Upper lobe of left lung (tissue), 6 donors: ENCODE measurements at places on chromosomes 13 and 19. TPM values are rescaled to one million over a fixed set of nuclear protein-coding genes. Genes with fewer than 3 reads are reported as not detected.
A peak's percentile ranks its signal among the peaks of the same experiment; 100 is the strongest.

DNA sequence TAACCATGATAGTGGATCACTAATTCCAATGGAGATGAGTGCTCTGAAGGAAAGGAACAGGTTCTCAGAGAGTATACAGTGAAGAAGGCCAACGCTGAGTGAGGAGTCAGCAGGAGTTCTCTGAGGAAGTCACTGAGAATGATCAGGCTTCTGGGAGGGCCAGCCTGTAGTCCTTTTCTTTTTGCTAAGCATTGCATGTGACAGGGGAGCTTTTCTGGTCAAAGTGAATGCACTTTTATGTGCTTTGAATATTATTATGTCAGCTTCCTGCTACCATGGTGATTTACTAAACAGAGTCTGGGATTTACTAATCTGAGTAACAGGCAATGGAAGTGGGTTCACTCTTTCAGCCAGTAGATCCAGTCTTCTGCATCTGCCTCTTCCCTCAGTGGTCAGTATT is 81.1 kb upstream of the SERP2 start:
- DNase-seq = no peak

The ZNF575 gene
- not detected for total RNA-seq

DNA sequence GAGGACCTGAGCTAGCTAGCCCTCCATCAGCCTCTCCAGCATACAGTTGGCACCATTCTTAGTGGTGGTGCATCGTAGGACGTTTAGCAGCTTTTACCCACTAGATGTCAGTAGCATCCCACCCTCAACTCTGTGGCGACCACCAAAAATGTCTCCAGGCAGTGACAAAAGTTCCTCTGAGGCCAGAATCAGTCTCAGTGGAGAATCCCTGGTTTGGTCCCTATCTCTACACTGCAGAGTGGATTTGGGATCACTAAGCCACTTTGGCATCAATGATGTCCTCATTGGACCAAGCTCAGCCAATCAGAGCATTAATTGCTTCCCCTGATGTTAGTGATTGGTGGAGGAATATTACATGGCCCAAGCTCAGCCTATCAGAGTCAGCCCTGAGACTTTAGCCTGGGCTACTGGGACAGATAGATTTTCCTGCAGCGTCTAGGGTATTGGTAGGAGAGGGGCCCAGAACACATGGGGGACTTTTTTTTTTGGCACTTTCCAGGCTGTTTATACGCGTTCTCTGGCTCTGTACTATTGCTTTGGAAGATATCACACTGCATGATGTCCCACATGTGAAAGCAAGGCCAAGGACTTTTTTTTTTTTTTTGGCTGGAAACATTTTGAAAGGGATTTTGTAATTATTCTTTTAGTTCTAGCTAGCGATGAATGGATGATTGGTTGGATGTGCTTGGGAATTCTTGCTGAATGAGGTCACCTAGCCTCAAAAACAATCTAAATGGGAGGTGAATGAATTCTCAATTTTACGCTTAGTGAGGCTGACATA is 7.0 kb downstream of the TMEM221 start:
- DNase-seq = no peak

DNA sequence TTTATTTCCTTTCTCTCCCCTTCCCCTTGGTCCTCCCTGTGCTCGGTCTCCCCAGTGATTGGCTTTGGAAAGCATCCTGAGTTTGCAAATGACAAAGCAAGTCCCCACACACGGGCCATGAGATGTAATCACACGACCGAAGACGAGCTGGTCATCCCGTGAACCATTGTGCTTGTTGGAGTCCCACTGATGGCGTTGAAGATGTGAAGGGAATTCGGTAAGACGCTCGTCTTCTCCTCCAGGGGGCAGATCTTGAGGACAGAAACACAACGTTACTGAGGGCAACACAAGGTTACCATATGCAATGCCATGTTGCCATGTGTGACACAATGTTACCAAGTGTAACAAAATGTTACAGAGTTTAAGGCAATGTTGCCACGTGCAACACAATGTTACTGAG is 42.0 kb upstream of the SLC15A1 start:
- no peak for DNase-seq

- DNase-seq = no peak
Observed at GRCh38 chr19:19434483-19435045, 29.1 kb downstream of the GATAD2A start.

GRCh38 chr19:5967994-5968430 is 9.9 kb downstream of the RANBP3 start:
- DNase-seq = peak; percentile 74

The C19orf44 gene
- total RNA-seq = 4.3 TPM

DNA sequence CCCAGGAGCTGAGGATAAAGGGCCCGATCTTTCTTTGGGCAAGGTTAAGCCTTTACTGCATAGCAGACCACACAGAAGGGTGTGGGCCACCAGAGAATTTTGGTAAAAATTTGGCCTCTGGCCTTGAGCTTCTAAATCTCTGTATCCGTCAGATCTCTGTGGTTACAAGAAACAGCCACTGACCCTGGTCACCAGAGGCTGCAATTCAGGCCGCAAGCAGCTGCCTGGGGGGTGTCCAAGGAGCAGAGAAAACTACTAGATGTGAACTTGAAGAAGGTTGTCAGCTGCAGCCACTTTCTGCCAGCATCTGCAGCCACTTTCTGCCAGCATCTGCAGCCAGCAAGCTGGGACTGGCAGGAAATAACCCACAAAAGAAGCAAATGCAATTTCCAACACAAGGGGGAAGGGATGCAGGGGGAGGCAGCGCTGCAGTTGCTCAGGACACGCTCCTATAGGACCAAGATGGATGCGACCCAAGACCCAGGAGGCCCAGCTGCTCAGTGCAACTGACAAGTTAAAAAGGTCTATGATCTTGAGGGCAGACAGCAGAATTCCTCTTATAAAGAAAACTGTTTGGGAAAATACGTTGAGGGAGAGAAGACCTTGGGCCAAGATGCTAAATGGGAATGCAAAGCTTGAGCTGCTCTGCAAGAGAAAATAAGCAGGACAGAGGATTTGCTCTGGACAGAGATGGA is 8.4 kb upstream of the CEACAM19 start:
- DNase-seq = no peak

DNA sequence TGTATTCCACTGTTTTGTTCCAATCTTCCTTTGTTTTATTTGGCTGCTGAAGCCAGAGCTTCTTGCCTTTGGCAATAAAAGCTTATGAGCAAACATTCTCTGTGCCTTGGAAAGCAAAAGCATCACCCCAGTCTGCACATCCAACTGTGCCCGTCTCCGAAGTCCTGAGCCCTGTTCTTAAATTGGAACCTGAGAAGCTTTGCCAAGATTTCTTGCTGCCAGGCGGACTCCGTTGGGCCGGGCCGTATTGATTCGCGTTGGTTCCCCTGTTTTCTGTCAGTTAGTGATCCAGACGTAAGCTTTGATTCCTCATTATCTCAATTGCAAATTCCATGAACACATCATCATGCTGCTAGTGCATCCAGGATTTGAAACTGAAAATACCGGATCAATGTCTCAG is 793.0 kb downstream of the OLFM4 start:
- DNase-seq = no peak

DNA sequence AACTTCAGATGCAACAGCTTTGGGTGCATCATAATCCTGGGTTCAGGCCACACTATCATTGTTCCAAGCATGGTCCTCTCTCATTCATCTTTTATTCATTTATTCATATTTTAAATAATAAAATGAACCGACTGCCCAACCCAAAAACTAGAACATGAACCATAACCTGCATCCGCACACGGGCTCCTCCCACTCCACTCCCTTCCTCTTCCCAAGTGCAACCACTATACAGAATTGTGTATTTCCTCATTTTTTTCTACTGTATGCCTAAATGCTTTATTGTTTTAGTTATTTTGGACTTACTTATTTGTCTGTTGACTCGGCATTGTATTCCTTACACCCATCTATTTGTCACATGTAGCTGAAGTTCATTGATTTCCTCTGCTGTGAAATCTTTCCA is 30.7 kb upstream of the POMP start:
- no peak for DNase-seq

DNA sequence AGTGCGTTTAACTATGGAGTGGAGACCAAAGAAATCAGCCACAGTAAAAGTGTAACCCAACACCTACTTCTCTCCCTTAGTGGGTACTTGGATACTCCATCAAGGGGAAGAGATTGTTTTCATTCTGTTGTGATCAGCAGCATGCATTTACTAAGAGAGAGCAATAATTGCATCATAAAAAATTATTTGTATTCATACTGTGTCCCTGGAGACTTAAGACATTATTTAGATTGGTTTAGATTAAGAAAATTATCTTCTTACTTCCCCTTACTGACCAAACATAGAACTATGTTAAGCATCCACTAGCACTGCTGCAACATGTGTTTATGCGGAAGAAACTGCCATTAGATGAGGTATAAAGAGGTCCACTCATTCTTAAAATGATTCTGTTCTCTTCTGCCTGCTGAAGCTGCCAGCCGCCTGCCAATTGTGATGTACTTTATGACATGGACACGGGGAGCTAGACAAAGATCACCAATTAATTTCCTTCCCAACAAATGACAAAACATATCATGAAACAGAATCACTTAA is 738.5 kb downstream of the DIAPH3 start:
- no peak for DNase-seq

DNA sequence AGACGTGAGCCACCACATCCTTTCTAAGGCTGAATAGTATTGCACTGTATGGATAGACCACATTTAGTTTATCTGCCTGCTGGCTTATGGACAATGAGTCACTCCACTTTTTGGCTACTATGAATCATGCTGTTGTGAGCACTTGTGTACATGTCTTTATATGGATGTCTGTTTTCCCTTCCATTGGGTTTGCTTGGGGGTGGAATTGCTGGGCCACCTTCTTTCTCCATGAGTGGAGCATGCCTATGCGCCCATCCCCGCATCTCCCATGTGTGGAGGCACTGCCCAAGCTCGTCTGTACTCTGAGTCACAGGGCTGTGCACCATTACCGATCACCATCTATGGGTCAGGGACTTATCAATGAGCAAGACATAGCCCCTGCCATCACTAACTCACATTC is 127.2 kb upstream of the GJB6 start:
- DNase-seq = no peak

DNA sequence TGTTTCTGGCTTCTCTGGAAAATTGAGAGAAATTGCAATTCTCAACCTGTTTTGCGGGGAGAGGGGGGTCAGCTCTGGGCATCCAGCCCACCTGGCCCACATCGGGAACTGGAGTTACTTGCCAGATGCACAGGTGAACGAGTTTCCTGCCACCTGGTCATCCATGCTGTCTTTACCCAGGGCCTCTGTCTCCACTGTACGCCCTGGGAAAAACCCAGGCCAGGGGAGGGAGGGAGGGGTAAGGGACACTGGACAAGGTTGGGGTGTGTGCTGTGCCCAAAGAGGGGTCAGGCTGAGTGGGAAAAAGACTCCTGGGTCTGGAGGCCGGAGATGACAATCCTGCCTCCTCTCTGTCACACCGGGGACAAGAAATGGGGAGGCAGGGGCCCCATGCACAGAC is 307.6 kb downstream of the ZNF536 start:
- no peak for DNase-seq

The HNRNPM gene
- 156 TPM for total RNA-seq

DNA sequence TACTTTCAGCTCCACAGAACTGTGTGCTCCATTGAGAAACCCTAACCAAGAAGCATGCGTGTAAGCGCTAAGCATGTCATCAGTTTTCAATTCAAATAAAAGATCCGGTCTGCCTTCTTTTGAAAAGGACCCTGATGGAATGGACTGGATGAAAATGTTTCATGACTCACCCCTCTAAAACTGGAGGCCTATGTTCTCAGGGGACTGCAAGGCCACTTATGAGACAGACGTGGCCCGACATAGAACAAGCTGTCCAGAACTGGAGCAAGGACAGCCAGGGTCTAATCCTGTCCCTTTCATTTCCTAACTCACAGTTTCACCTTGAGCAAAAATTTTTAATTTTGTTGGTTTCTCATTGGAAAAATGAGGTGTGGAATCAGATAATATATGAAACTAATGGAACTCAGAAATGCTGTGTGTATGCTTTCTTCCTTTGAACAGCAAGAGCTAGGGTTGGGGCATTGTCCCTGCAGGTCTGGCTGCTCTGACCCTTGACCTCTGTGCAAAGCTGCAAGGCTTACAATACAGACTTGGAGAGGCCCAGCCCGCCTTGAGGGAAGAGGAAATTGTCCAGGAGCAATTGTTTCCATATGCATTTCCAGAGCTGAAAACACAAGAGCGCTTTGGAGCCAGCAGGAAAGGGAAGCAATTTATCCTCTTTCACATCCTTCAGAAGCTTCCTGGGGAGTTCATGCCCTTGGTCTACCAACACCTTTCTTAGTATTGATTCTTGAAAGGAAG is 553.4 kb upstream of the KLF12 start:
- DNase-seq = no peak

The CRB3 gene
- total RNA-seq = 71.1 TPM

The GAS6 gene
- 129 TPM for total RNA-seq

DNA sequence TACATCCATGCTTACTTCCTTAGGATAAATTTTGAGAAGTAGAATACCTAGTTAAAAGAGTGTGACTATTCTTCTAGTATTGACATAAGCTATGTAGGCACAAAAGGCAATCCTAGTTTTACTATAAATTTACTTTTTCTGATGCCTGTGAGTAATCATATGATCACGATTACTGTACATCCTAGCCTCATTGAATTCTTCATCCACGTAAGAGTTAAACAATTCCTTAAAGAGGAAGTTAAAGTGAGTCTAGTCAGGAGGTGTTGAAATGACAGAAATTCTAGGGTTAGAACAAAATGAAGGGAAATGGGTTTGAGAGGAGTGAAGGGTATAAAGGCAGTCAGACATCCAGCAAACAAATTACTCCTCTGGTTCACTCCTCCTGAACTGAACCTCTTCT is at the start of gene ACOD1:
Gene ACOD1 (plus strand): TSS at position 363 of the 400 bp plus-strand sequence. CDS start 48 bp downstream, outside the sequence.
- no peak for DNase-seq

- no peak for DNase-seq
Observed at GRCh38 chr13:37481885-37482227, 116.7 kb downstream of the POSTN start.

GRCh38 chr13:40334031-40334430 is 332.4 kb downstream of the FOXO1 start:
- DNase-seq = no peak
